ENCODE measurements at places on chromosomes 11 and 22.

DNA sequence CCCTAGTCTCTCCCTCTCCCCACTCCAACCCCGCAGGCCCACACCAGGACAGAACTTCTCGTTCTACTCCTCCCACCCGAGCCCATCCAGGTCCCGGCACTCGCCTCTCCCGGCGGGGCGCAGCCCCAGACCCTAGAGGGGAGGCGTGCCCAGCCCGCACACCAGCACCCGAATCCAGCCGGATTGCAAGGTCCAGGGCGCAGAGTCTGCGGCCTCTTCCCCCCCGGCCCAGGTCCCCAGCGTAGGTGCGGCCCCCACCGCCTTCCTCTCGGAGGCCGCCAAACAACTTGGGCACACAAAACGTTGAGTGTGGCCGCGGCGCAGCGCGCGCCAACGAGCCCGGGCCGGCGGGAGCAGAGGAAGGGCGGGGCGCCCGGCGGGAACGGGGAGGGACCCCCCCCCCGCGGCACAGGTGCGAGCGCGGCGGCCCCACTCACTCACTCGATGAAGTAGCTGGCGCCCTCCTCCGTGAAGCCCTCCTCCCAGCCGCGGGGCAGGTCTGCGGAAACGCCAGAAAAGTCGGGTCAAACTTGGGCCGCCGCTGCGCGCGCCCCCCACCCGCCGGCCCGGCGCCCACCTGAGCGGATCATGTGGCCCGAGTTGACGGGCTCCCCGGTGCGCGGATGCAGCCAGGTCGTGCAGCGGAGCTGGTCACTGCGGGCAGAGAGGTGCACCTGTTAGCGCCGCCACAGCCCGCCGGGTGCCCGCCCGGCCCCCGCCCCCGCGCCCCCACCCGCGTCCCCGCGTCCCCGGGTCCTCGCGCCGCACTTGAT is 480 bp downstream of the PLEKHA7 start:
- DNase-seq: peak; percentile 34

DNA sequence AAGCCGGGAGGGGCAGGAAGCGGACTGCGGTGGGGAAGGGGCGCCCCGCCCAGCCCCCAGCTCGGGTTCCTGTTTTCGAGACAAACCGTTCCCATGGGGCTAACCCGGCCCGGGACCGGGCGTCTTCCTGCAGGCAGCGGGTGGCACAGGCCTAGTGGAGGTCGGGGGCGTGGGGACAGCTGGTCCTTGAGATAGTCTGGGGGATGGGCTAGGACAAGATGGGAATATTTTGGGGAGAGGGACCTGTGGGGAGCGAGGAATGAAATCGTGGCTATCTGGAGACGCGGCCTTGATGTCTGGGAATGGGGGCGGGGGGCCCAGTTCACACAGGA is 1.2 kb upstream of the RASGRP2 start:
- no peak for DNase-seq

- no peak for DNase-seq
These were observed 9.3 kb upstream of the FXYD6 start for GRCh38 chr11:117885777-117886176.

DNA sequence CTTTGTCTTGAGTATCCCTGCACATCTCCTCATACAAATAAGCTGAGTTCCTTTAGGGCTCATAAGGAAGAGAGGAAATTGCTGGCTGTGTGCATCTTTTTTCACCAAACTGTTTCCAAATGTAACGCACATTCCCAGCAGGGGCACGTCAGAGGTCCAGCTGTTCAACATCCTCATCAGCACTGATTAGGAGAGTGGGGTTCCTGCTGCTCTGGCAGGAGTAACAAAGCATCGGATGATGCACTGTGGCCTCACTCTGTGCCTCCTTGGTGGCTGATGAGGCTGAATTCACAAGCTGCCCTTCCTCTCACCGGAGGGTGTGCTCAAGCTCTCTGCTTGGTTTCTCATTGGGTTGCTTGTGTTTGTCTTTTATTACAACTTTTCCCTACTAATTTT is 35.5 kb upstream of the SLC25A1 start:
- DNase-seq: no peak

- peak; percentile 55 for DNase-seq
These were observed 2.7 kb downstream of the TENM4 start for GRCh38 chr11:79437981-79438630.

GRCh38 chr11:65078151-65078550 is 5.7 kb downstream of the CDCA5 start:
- peak; percentile 3 for DNase-seq

DNA sequence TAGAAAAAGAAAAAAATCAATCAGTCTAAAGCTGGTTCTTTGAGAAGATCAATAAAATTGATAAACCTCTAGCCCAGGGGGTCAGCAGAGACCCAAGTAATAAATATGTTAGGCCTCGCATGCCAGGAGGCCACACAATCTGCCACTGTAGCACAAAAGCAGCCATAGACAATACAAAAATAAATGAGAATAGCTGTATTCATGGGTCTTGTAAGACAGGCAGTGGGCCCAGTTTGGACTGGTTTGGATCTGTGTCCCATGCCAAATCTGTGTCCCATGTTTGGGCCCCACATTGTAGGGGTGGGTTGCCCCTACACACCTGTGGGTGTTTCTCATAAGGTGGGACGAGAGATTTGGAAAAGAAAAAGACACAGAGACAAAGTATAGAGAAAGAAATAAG is 6.6 kb upstream of the PLAAT4 start:
- no peak for DNase-seq

- no peak for DNase-seq
These were observed 1.7 kb downstream of the BAIAP2L2 start for GRCh38 chr22:38108561-38109319.

- no peak for DNase-seq
These were observed 369.3 kb downstream of the DLG2 start for GRCh38 chr11:85257837-85258236.
